ENCODE measurements at places on chromosomes 1 and 21. TPM values are rescaled to one million over a fixed set of nuclear protein-coding genes. Genes with fewer than 3 reads are reported as not detected.

Gene ZC3H11A
- 83.8 TPM for total RNA-seq

Gene DMRTA2
- total RNA-seq = not detected

Gene SFN
- not detected for total RNA-seq

Gene AK4
- 58.0 TPM for total RNA-seq

Gene CTTNBP2NL
- total RNA-seq = 19.4 TPM

Gene ASPM
- 12.6 TPM for total RNA-seq

Gene FLG2
- total RNA-seq = not detected

Gene IFNLR1
- 0.09 TPM for total RNA-seq

Gene MIA3
- 46.4 TPM for total RNA-seq
